Umbilical cord (tissue), 2 donors: ENCODE measurements at places on chromosomes 3 and 15. TPM values are rescaled to one million over a fixed set of nuclear protein-coding genes. Genes with fewer than 3 reads are reported as not detected.

- DNase-seq = no peak
These were observed 2.6 kb downstream of the GPR160 start for GRCh38 chr3:170040418-170040817.

GRCh38 chr15:43133430-43134156 is at the start of gene TMEM62:
TSS of gene TMEM62 (plus strand) at chr15:43133586. CDS start at chr15:43133803, 217 bp downstream.
- peak; percentile 58 for DNase-seq

DNA sequence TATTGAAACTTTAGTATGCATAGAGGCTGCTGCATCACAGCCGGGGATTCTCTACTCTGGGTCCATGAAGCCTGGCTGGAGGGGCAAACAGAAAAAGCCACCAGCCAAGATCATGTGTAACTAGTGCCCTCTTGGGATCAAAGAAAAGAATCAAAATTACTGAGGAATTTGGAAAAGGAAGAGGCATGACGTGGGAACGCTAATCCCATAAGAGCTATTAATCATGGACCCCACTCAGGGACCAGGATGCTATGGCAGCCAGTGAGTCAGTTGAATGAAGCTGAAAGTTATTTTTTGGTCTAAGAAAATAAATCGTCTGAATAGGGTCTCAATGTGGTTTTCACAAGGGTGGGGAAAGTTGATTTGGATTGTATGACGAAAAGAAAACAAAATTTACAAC is 1165.1 kb downstream of the ROBO2 start:
- peak; percentile 28 for DNase-seq

DNA sequence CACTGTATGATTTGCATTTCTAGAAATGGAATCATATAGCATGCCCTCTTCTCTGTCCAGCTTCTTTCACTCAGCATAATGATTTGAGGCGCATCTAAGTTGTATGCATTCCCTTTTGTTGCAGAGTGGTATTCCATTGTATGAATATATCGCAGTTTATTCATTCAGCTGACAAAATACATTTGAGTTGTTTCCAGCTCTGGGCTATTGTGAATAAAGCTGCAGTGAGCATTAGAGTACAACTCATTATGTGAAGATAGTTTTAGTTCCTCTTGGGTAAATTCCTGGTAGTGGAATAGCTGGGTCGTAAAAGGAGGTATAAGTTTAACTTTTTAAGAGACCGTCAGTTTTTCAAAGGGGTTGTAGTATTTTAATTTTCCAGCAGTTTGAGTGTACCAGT is 38.5 kb upstream of the POLR2M start:
- DNase-seq = no peak

- DNase-seq = no peak
These were observed 19.1 kb downstream of the FAM81A start for GRCh38 chr15:59457103-59457502.

DNA sequence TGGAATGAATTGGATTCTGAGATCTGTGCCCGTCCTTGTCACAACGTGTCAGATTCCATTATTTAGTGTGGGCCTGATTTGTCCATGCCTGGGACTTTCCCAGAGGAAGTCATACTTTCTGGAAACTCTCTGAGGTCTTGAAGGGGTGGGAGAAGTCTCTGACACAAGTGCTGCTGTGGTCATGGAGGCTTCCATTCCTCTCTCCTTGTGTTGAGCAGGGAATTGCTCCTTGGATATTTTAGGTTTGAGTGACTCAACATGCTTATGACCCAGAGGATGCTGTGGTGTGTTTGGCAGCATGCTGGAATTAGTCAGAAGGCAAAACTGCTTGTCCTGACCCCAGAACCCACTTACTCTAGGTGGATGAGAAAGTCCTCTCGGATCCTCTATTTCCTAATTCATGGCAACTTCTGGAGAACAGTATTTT is 132.1 kb downstream of the LPP start:
- peak; percentile 48 for DNase-seq

GRCh38 chr3:111784001-111784400 is 75.1 kb upstream of the PHLDB2 start:
- DNase-seq = no peak

- no peak for DNase-seq
These were observed 441 bp upstream of the UCN2 start for GRCh38 chr3:48564022-48564421.

DNA sequence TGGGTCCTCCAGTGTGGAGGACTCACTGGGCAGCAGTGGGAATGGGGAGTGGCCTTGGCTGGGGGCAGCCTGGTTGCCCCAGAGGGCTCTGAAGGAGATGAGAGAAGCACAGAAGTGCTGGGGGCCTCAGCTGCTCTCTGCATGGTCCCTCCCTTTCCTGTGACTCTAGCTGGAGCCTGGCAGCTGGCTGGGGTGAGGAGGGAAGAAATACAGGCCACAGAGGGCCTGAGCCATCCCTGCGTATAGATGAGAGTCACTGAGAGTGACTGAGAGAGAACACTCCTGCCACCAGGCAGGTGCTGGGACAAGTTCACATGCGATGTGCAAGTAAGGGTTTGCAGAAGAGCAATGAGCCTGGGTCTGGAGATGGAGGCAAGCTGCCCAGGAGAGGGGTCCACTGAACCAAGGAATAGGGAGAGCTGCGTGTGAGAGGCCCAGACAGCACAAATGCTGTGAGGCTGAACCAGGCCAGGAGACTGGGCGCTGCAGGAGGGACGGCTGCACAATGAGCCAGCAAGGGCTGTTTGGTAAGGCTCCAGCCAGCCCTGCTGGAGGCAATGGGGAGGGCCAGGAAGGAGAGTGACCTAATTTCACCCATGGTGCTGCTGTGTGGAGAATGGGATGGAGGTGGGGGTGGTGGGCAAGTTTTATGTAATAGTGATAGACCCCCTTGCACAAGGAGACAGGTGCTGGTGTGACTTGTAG is 87.2 kb downstream of the CLSTN2 start:
- no peak for DNase-seq

CMTM8 gene
- total RNA-seq = not detected

KCNMB3 gene
- total RNA-seq = 8.2 TPM

XIRP1 gene
- total RNA-seq = 0.72 TPM

LRRC31 gene
- total RNA-seq = not detected

NUTM1 gene
- not detected for total RNA-seq

ZXDC gene
- total RNA-seq = 28.6 TPM
